Left renal cortex interstitium (tissue), 4 donors: ENCODE measurements at places on chromosomes 16 and 17.
A peak's percentile ranks its signal among the peaks of the same experiment; 100 is the strongest.

- no peak for DNase-seq
Measured at GRCh38 chr16:77684181-77684526, 38.2 kb upstream of the NUDT7 start.

GRCh38 chr17:81044764-81045589 is 10.0 kb downstream of the BAIAP2 start:
- peak; percentile 76 for DNase-seq

DNA sequence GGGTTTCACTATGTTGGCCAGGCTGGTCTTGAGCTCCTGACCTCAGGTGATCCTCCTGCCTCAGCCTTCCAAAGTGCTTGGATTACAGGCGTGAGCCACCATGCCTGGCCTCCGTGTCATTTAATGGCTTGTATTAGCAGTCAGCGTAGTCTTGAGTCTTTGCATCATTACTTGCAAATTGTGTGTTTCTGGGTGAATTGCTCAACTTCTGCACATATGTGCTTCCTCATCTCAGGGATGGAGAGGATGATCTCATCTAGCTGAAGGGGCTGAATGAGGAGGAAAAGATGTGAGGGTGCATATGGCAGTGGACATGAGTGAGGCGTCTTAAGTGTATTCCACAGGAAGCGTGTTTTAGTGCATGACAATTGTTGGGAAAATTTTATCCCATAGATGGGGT is 155.8 kb downstream of the SNX29 start:
- no peak for DNase-seq

- DNase-seq: no peak
Measured at GRCh38 chr17:3739422-3740124, 15.9 kb downstream of the HASPIN start.

DNA sequence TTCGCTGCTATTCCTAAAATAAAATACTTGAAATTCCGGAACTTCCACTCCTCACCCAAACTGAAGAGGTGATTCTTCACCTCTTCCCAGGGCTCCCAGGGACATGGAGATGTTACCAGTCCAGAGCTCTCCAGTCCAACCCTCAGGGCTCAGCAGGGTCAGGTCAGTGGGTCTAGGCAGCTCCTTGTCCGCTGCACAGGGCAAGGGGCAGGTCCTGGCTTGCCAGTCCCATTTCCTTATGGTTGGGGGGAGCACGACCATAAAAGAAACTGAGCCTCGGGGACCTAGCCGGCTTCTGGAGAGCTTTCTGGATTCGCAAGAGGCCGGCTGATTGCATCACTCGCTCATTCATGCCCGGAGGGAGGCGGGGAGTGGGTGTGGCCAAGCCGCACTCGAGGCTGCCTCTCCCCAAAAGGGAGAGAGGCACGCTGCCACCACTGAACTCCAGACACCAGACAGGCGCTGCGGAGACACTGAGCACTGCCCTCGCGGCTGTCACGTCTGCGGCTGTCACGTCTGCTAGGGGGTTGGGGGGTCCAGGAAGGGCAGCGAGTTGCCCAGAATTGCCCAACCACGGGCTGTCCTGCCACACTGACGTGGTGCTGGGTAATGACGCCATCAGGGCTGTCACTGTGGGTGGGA is 15.8 kb downstream of the SLC7A5 start:
- no peak for DNase-seq

DNA sequence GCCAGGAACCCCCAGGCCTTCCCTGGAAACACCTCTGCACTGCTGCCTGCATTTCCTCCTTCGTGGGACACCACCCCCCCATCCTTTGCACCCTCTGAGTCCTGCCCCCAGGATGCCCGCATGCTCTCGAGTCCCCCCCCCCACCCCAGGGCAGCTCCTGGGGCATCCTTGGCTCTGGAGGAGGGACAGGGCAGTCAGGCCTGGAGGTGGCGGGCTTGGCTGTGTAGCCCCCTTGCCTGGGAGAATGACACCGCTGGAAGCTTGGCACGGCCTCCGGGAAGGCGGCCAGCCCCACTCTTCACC is 98.9 kb upstream of the GSE1 start:
- DNase-seq: no peak

DNA sequence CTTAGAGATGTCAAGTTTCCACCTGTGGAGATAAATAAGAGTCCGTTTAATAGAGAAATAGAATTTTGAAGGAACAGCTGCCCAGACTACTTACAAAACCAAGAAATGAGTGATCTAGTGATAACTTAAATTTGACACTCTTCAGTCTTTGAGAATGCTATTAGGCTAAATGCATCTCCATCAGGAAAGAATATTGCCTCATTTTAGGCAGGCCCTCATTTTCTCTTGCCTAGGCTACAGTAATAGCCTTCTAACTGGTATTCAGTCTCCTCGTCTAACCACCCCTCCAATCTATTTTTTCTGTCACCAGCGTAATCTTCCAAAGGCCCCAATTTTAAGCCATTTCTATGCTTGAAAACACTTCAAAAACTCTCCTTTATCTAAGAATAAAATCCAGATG is 537.8 kb upstream of the CA10 start:
- DNase-seq: no peak
